ENCODE measurements at places on chromosomes 13 and 19.
A peak's percentile ranks its signal among the peaks of the same experiment; 100 is the strongest.

- no peak for DNase-seq
Measured at GRCh38 chr19:34480971-34481841, at the start of gene WTIP. Gene WTIP, plus strand, starts transcription at chr19:34481758. Its CDS starts 217 bp downstream, at chr19:34481975.

DNA sequence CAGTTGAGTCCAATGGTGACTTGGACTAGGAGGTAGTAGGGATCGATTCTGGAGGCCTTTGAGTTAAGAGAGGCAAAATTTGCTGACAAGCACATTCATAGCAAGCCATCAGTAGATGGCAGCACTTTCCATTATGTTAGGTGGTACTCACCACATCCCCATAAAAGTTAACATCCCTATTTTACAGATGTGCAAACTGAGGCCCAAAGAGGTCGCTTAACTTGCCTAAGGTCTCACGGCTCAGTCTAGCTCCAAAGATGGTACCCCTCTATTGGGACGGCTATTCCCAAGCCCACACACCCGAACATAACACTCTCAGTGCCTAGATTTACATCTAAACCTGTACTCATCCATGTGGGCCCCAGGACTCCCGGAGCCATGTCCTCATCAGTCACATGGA lies 21.5 kb upstream of the FOSB start:
- DNase-seq, result no peak

GRCh38 chr19:32767951-32768679 lies 48.5 kb downstream of the TDRD12 start:
- DNase-seq, result no peak

DNA sequence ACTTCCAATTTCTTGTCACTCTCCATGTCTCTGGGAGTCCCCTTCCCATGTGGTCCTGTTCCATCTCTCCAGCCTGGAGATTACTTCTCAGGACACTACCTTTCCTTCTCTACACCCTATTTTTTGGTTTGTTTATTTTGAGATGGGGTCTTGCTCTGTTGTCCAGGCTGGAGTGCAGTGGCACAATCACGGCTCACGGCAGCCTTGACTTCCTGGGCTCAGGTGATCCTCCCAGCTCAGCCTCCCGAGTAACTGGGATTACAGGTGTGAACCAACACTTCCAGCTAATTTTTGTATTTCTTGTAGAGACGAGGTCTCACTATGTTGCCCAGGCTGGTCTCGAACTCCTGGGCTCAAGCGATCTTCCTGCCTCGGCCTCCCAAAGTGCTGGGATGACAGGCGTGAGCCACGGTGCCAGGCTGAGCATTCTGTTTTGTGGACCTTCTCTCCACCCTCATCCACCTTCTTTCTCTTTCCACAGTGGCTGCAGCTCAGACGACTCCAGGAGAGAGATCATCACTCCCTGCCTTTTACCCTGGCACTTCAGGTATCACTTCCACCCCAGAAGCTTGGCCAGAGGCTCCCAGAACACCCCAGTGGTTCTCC lies 644 bp downstream of the HCST start:
- no peak for DNase-seq

DNA sequence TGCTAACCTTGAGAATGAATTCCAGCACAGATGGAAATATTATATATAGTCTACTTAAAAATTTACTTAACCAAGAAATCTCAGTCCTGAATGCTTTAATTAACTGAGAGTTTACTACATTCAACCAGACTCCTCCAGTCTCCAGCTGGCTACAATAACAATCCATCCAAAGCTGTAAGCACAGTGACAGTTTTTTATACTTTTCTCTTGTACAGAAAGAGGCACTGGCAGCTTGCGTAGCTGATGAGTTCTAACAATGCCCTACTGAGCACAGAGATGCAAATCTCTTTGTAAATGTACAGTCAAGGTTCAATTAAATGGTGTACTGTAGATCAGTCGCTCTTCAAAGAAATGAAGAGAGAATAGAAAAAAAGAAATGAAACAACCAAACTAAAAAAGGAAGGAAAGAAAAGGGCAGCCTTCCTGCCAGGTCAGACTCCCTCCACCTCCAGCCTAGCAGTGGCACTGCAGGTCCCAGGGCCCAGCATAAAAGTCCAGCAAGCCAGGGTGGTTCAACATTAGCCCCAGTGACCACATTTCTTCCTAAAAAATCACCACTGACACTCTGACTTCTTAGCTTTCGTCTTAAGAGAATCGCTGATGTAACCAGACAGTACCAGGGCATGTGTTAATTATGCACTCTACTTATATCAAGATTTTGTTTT lies 88.4 kb downstream of the SACS start:
- no peak for DNase-seq

- DNase-seq, result no peak
Measured at GRCh38 chr13:86960876-86961275, 710.3 kb upstream of the SLITRK5 start.

DNA sequence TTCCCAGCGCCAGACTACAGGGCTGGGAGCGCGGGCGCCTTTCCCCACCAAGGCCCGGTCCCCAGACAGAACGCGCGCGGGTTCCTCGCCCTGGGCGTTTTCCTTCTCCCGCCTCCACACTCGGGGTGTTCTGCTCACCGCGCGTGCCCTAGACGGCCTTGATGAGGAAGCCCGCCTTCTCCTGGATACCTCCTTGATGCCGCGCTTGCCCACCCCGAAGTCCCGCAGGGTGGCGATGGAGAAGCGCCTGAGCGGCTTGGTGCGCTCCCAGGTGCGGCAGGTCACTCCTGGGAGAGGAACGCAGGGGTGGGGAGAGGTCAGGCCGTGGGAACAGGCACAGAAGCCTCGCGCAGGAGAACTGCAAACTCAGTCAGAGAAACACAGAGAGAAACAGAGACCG lies 34.8 kb downstream of the CYP2B6 start:
- DNase-seq, result no peak

- DNase-seq, result no peak
Measured at GRCh38 chr13:95480791-95481780, 71.4 kb upstream of the CLDN10 start.

GRCh38 chr13:99214731-99215130 lies 14.1 kb downstream of the UBAC2 start:
- no peak for DNase-seq

GRCh38 chr13:49711218-49711863 lies 20.1 kb upstream of the EBPL start:
- DNase-seq, result no peak

GRCh38 chr13:102460806-102461205 lies 59.0 kb upstream of the FGF14 start:
- no peak for DNase-seq

GRCh38 chr19:14582894-14583340 lies at the start of gene CLEC17A:
Gene CLEC17A, plus strand, starts transcription at chr19:14583084. Its CDS starts 77 bp downstream, at chr19:14583161.
- DNase-seq, result no peak

DNA sequence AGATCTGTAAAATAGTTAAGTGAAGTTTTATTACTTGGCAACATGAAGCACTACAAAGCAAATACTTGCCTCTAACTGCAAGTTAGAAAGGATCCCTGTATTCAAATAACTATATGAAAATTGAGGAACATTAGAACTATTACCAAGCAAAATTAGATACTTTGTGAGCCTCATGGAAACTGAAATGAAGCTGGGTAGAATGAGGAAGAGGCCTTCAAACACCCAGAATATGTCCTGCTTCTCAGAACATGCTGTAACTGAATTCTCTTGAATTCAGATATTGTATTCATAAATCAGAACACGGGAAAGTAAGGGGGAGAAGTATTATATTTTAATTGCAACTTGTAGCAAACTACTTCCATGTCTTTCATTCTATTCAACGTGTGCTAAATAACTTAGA lies 947.9 kb downstream of the PCDH17 start:
- DNase-seq, result no peak

DNA sequence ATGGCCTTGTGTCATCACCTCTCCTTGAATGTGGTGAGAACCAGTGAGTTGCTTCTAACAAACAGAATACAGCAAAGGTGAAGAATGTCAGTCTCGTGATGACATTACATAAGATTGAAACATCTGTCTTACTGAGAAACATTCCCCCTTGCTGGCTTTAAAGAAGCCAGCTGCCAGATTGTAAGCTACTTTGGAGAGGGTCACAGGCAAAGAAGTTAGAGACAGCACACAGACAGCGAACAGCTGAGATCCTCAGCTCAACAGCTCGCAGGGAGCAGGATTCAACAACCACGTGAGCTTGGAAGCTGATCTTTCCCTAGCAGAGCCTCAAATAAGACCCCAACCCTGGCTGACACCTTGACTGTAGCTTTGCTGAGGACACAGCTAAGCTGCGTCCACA lies 367.9 kb downstream of the LIG4 start:
- no peak for DNase-seq

DNA sequence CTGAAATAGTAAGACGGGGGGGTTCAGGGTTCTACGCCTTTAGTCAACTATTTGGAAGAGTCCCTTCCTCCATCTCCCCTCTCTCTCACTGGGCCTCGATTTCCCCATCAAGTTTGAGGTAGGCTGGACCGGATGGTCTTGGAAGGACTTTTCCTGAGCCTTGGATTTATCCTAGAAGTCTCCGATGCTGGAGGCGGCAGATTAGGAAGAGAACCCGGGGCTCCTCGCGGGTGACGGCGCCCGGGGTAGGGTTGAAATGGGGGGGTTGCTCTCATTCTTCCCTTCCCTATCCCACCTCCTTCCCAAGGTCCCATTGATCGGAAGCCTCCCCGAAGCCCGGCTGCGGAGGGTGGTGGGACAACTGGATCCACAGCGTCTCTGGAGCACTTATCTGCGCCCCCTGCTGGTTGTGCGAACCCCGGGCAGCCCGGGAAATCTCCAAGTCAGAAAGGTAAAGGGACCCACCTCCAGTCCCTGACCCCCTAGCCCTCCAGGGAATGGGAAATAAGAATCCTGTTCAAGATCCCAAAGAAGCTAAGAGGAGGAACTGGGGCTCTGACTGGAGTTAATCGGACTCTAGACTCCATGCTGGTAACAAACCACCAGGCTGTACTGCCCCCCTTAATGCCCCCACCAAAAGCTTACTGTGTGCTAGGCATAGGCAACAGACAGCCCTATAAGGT lies 781 bp downstream of the QPCTL start:
- peak; percentile 78 for DNase-seq

- DNase-seq, result no peak
Measured at GRCh38 chr13:28620011-28620830, 38.7 kb upstream of the POMP start.

GRCh38 chr13:39510316-39510695 lies 92.7 kb downstream of the LHFPL6 start:
- DNase-seq, result no peak

- no peak for DNase-seq
Measured at GRCh38 chr19:30017172-30017571, 75.1 kb downstream of the URI1 start.

DNA sequence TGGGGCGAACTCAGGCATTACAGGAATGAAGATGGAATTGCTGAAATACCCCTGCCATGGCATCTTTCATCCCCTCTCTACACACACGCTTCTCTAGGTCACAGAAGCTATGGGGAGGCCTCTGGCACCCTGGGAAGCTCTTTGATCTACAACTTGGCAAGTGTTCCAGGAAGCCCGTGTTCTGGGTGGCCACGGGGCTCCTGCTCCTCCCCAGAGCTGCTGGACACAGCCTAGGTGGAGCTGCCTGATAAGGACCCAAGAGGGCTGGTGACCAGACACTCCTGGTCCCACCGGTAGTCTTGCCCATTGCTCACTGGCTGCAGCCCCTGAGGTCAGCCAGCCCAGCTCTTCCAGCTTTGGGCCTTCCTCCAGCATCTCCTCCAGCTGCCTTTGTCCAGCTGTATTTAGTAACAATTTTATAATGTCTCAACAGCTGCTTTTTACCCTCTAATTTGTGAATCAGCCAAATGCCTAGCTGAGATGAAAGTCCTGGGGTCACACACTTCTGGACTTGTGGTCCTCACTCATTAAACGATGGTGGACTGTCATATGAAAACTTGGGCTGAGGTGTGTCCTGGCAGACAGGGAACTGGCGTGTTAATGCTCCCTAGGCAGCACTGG lies 72.8 kb upstream of the SPATA13 start:
- DNase-seq, result no peak

DNA sequence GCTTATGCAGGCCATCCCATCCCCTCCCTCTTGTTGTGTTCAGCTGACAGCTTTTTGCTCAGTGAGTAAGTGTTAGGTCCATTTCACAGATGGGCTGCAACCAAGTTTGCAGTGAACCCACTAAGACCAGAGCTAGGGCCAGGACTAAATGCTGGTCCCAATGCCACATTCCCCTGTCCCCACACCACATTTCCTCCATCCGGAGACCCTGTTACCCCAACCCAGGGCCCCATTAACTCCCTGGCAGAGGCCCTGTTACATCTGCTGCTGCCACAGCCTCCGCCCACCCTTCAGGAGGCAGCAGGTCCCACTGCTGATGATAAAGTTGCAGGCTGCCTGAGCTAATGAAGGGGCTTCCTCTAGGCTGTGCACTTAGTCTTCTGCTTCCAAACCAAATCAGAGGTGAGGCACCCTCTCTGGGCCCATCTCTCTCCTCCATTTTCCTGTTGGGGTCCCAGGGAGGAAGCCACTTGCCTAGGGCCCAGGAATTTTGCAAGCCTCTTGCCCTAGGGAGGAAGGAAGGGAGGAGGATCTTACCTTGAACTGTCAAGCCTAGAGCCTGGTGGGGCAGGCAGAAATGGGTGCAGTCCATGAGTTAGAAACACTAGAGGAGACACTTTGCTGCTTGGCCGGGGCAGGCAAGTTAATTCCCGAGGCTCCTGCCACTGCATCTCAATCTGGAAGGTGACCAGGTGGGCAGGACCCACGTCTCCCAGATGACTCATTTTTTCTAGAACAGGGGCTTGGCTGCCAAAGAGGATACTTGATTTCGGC lies 3.4 kb upstream of the USF2 start:
- no peak for DNase-seq

DNA sequence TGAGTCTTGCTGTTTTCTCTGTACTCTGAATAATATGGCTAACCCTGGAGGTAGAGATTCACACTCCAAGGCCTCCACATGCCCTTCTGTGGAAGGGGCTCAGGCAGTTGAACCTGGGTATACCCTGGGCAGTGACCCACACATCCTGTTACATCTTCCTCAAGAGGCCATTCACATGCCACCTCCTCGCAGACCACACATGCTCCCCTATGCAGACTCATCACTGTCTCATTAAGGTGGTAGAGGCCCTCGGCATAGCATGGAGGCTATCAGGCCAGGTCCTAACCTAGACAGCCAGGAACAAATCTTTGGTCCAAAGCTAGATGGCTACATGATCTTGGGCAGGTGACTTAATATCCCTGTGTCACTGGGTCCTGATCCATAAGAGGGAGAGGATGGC lies 363.9 kb upstream of the ZNF507 start:
- DNase-seq, result no peak

- no peak for DNase-seq
Measured at GRCh38 chr19:49132974-49133609, 13.7 kb downstream of the PPFIA3 start.

- no peak for DNase-seq
Measured at GRCh38 chr13:71546881-71547280, 320.1 kb downstream of the DACH1 start.

- DNase-seq, result no peak
Measured at GRCh38 chr19:56866538-56866937, 26.0 kb upstream of the PEG3 start.

Data from stimulated activated CD4-positive, alpha-beta T cell treated with anti-CD3 and anti-CD28 coated beads, Interleukin-4, amount 100 ng/mL, for 48 hours (primary cell).